CD4-positive, alpha-beta T cell (primary cell): ENCODE measurements at places on chromosomes 5 and 9. TPM values are rescaled to one million over a fixed set of nuclear protein-coding genes. Genes with fewer than 3 reads are reported as not detected.

The TSSK1B gene
- not detected for total RNA-seq

The TXNDC8 gene
- total RNA-seq: not detected

DNA sequence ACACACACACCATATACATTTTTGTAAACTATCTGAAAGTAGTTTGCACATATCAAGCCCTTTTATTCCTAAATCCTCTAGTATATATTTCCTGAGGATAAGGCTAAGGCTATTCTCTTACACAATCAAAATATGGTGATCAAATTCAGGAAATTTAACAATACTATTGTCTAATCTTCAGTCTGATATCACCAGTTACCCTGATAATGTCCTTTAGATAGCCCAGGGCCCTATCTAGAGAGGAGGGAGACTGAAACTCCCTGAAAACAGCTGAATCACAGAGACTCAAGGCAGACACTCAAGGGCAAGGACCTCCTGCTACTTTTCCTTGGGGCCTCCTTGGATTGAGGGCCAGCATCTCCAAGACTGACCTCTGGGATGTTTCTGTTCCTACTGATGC, 30.4 kb downstream of the PTTG1 start:
- no peak overlapping the region for H3K27ac ChIP-seq
- H3K27me3 ChIP-seq: no peaks in the 10 kb centered on the region
- DNase-seq: no peak
- H3K4me3 ChIP-seq: no peak overlapping the region
- no peaks in the 10 kb centered on the region for H3K36me3 ChIP-seq

- no peaks in the 10 kb centered on the region for H3K4me1 ChIP-seq
- no peak overlapping the region for H3K4me3 ChIP-seq
- no peak overlapping the region for H3K27ac ChIP-seq
- DNase-seq: no peak
These were observed 600.2 kb upstream of the TLE4 start for GRCh38 chr9:78971540-78971939.

GRCh38 chr5:127002390-127002789, 28.0 kb downstream of the MARCHF3 start:
- H3K27ac ChIP-seq: no peak overlapping the region
- H3K27me3 ChIP-seq: no peaks in the 10 kb centered on the region
- no peaks in the 10 kb centered on the region for H3K36me3 ChIP-seq
- no peak overlapping the region for H3K4me3 ChIP-seq
